ENCODE measurements at places on chromosomes 2 and 18.

DNA sequence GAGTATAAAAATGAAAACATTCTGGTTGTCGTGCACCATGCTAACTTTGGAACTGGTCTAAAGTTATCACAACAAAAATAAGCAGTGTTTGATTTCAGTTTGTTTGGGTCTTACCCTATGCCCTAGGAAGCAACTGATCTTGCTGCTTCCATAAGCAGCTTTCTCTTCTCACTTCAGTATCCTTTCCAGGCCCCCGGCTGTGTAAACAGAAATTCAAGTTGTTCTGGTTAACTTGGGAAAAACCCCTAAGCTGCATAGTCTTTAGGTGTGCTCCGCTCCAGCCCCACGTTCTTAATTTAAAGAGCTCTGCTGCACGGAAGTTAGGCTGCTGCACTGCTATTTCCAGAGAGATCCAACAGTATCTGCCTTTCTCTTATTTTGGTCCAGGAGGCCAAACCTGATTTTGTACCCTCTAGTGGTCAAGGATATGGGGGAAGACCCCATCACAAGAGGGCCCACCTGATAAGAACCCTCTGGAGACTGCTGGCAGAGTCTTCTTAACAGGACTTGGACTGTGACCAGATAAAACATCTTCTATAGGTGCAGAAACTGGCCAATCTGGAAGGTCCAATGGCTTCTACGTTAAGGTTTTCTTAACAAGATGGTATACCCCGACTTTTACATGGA, 69.1 kb downstream of the FEZ2 start:
- DNase-seq, result no peak

DNA sequence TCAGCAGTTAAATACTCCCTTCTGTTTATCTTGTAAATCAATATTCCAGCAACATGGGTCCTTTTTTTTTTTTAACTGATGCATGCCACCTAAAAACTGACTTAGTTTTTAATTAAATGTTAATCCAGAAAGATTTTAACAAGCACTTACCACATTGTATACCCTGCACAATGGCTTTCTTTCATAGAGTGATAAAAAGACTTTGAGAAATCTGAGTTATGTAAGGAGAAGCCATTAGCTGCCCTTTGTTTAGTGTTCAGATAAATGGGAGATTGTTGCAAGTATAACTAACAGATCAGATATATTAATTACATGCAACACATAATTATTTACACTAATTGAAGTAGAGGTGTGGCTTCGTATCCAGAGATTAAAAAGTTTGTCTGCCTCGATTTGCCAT, 22.7 kb upstream of the NFATC1 start:
- DNase-seq, result no peak

- no peak for DNase-seq
Observed at GRCh38 chr2:12652723-12653122, 64.0 kb upstream of the TRIB2 start.

DNA sequence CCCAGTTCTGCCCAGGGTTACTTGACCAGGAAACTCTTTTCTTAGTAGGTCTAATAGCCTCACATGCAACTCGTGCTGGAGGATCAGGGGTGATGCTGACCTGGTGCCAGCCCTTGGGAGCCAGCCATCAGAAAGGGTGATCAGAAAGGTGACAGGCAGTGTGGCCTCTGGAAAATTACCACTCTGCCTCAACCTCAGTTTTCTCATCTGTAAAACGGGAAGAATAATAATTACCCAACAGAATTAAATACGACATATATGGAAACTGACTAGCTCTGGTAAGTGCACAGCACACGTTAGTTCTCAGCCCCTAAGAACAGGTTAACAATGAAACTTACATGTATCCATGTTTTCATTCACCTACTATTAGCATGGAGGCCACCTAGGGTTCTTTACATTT, 157.6 kb downstream of the EN1 start:
- no peak for DNase-seq

GRCh38 chr18:59353079-59353680, 5.9 kb downstream of the LMAN1 start:
- DNase-seq, result no peak

DNA sequence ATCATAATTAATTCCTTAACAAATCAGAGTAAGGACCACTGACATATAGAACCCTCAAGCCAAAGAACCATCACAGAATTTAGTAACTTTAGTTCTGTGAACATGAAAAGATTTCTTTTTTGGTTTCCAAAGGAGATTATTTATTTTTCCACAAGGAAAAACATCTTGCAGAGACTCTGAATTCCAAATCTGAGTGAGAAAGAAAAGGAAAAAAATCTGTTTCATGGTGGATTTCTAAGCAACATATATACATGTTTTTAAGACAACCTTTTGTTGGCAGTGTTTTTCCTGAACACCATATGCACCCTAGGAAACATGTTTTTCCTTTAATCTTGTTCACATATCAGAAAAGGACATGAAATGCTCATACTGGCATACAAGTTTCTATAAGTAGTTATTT, 149.8 kb downstream of the AGPS start:
- DNase-seq, result no peak

- DNase-seq, result no peak
Observed at GRCh38 chr2:128306081-128306930, 12.4 kb downstream of the HS6ST1 start.

GRCh38 chr2:46696966-46697829, 217.8 kb downstream of the TMEM247 start:
- DNase-seq, result no peak

GRCh38 chr2:102442967-102443828, 20.2 kb downstream of the IL18RAP start:
- DNase-seq, result no peak

DNA sequence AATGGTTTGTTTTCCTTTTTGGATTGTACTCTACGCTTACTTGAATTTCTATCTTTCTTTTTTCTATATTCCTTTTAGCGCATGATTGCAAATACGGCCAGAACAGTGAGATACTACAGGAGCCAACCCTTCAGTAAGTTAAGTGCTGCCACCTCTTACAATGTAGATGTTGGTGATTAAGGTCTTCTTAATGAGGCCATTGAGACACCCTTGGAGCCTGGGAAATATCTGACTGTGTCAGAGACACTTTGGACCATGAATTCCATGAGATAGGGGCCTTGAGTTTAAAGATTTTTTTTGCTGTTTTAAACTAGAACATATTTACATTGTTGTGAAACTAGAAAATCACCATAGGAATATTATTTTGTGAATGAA, 27.1 kb upstream of the MAP3K20 start:
- no peak for DNase-seq

DNA sequence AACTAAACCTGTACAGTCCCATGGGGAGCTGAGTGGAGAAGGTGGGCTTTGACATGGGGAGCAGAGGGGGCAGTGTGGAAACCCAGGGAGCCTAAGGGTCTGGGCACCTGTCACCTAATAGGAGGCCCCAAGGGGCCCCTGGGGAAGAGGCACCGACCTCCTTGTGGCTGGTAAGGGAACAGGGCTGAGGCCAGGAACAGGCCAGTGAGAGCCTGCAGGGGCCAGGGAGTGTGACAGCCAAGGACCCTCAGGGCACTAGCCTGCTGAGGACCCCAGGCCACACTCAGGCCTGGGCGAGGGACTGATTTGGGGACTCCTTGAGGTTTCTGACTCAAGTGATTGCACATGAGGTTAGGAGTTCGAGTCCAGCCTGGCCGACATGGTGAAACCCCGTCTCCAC, 24.5 kb upstream of the ALPP start:
- no peak for DNase-seq

DNA sequence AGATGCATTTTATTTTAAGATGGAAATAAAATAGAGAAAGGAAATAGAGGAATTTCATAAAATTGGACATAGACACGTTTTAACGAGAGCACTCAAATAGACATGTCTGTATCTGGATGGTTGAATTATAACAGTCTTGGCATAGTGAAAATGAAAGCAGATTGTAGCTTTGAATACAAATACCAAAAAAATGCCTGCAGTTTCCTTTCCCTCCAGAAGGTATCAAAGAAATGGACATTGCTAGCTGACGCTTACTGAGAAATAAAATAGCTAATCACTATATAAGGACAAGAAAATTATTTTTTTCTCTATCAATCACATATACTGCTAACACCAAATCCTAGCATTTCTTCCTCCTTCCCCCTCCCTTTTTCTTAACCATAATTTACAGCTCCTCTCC, 11.4 kb upstream of the MAPRE2 start:
- DNase-seq, result no peak

- no peak for DNase-seq
Observed at GRCh38 chr2:190149908-190150307, 87.4 kb upstream of the MSTN start.

DNA sequence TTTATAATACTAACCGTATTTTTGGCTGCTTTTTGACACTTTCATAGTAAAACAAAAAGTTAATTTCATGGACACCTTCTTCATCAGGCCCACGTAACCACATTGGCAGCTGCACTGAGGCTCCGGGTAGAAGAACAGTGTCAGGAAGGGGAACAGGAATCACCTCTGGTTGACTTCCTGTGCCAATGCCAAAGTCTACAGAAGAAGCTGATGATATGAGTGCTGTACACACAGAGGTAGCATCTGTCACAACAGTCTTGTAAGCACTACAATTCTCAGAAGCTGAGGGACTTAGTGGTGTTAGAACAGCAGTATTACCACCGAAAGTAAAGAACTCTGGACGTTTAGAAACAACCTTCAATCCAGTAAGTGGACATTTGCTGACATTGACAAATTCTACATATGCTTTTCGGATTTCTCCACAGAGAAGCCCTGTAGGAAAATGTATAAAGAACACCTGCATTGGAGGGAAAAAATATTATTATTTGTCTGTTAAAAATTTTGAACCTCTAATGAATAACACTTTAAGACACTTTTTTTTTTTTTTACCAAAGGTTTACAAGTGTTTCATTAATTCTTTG, 85.3 kb downstream of the TRAPPC8 start:
- no peak for DNase-seq

DNA sequence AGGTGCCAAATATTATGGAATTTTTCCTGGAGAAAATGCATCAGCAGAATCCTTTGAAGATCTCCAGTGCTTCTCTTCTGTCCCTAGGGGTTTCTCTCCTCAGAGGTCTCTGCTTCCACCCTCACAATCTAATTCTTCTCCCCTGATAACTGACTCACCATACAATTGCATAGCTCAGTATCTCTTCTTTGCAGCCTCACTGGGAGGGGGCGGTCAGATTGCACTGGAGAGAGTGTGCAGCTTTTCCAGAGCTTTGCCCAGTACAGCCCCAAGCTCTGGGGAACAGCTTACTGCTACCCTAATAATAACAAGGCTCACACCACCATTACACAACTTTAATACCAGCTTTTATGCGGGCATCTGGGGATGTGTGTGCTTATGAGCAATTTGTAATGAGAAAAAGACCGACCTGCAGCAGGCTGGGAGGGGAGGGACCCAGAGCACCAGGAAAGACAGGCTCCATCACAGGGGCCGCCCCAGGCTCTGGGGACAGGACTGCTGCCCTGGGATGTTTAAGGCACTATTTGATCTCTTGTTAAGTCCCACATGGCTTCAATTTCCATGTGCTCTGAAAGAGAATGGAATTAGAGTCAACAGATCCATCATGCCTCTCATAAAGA, 276.6 kb upstream of the SIX2 start:
- no peak for DNase-seq

- DNase-seq, result no peak
Observed at GRCh38 chr2:69815717-69816116, 13.7 kb upstream of the GMCL1 start.

GRCh38 chr2:220215785-220216184, 588.4 kb downstream of the SLC4A3 start:
- no peak for DNase-seq

DNA sequence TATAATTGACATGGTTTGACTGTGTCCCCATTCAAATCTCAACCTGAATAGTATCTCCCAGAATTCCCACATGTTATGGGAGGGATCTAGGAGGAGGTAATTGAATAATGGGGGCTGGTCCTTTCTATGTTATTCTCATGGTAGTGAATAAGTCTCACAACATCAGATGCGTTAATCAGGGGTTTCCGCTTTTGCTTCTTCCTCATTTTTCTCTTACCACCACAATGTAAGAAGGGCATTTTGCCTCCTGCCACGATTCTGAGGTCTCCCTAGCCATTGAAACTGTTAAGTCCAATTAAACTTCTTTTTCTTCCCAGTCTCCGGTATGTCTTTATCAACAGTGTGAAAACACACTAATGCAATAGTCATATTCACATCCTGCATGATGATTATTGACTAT, 1073.3 kb upstream of the CDH2 start:
- DNase-seq, result no peak

GRCh38 chr2:70467831-70468779, 85.5 kb downstream of the TGFA start:
- no peak for DNase-seq

DNA sequence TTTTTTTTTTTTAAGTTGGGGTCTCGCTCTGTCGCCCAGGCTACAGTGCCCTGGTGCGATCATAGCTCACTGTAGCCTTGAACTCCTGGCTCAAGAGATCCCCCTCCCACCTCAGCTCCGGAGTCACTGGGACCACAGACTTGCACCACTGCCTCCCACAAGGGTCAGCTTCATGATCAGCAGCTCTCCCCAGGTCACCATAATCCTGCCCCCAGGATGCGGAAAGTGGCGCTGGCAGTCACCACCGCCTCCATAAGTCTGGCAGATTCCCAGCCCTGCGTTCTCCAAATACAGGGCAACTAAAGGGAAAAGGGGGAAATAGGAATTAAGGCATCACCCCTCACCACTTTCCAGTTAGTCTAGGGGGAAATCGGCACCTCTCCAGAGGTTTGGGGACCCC, 5.2 kb upstream of the ARID5A start:
- no peak for DNase-seq

- no peak for DNase-seq
Observed at GRCh38 chr2:113768770-113769169, 12.3 kb upstream of the SLC35F5 start.

- no peak for DNase-seq
Observed at GRCh38 chr2:194077366-194077765, 1579.7 kb upstream of the SLC39A10 start.

- no peak for DNase-seq
Observed at GRCh38 chr2:233938676-233939370, 21.6 kb downstream of the TRPM8 start.

GRCh38 chr18:28167835-28168349, 9.0 kb downstream of the CDH2 start:
- no peak for DNase-seq

DNA sequence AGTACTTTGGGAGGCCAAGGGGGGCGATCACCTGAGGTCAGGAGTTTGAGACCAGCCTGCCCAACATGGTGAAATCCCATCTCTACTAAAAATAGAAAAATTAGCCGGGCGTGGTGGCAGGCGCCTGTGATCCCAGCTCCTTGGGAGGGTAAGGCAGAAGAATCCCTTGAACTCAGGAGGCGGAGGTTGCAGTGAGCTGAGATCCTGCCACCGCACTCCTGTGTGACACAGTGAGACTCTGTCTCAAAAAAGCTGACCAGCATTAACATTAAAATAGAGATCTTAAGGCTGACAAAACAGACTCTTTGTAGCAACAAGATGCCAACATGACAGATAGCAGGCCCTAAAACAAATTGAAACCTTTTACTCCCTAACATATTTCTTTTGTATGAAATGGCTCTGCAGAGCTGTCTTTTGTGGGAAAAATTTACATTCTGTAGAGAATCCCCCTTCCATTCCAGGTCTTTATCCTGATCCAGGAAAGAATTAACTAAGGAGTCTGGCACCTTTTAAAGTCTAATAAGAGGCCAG, 213.9 kb downstream of the RAB3GAP1 start:
- DNase-seq, result no peak
